ENCODE measurements at places on chromosomes 7 and 10.

DNA sequence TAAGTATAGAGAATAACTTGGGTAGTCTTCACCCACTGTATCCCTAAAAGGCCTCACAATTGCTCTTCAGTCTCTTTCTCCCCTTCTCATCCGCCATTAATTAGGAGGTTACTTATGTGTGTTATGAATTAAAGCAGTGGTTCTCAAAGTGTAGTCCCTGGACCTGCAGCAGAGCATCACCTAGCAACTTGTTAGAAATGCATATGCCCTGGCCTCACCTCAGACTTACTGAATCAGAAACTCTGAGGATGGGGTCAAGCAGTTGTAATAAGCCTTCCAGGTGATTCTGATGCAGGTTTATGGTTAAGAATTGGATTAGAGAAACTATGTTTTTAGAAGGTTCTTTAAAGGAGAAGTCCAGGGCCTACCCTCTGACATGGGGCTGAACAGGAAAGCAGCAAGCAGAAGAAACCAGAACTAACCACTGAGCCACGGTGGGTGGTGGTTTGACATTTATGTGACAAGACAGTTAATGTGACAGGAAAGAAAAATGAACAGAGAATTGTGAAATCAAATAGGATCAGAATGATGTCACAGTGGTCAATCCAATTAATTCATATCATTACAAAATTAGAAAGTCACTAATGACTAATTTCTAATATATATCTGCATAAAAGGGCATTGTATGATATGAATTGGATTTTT, 37.6 kb downstream of the ENTPD1 start:
- no peak overlapping the region for H3K4me3 ChIP-seq
- no peaks in the 10 kb centered on the region for H3K36me3 ChIP-seq
- no peaks in the 10 kb centered on the region for H3K27me3 ChIP-seq

GRCh38 chr10:124653311-124653710, 90.9 kb downstream of the FAM53B start:
- no peak overlapping the region for H3K4me3 ChIP-seq
- H3K4me1 ChIP-seq, result peaks cover 76% of the 10 kb centered on the region
- H3K27ac ChIP-seq, result no peak overlapping the region
- H3K36me3 ChIP-seq, result peaks cover 25% of the 10 kb centered on the region

- H3K36me3 ChIP-seq, result peaks cover 62% of the 10 kb centered on the region
- H3K27me3 ChIP-seq, result no peaks in the 10 kb centered on the region
- no peak for DNase-seq
Measured at GRCh38 chr10:28561531-28561930, 28.6 kb downstream of the WAC start.

- no peak for DNase-seq
- H3K27ac ChIP-seq, result no peak overlapping the region
- H3K36me3 ChIP-seq, result peaks cover 1% of the 10 kb centered on the region
- H3K4me3 ChIP-seq, result peak overlapping the region; percentile 85
Measured at GRCh38 chr7:76304888-76305375, 2.5 kb downstream of the HSPB1 start.

DNA sequence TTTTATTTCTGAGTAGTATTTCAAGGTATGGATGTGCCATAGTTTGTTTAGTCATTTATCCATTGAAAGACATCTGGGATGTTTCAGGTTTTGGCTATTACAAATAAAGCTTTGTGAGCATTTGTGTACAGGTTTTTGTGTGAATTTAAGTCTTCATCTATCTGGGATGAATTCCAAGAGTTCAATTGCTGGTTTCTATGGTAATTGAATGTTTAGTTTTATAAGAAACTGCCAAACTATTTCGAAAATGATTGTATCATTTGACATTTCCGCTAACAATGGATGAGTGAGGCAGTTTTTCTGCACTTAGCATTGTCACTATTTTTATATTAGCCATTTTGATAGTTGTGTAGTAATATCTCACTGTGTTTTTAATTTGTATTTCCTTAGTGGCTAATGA, 99.4 kb downstream of the WDFY4 start:
- no peaks in the 10 kb centered on the region for H3K4me1 ChIP-seq
- H3K36me3 ChIP-seq, result no peaks in the 10 kb centered on the region
- no peak overlapping the region for H3K27ac ChIP-seq
- peaks cover 16% of the 10 kb centered on the region for H3K27me3 ChIP-seq

DNA sequence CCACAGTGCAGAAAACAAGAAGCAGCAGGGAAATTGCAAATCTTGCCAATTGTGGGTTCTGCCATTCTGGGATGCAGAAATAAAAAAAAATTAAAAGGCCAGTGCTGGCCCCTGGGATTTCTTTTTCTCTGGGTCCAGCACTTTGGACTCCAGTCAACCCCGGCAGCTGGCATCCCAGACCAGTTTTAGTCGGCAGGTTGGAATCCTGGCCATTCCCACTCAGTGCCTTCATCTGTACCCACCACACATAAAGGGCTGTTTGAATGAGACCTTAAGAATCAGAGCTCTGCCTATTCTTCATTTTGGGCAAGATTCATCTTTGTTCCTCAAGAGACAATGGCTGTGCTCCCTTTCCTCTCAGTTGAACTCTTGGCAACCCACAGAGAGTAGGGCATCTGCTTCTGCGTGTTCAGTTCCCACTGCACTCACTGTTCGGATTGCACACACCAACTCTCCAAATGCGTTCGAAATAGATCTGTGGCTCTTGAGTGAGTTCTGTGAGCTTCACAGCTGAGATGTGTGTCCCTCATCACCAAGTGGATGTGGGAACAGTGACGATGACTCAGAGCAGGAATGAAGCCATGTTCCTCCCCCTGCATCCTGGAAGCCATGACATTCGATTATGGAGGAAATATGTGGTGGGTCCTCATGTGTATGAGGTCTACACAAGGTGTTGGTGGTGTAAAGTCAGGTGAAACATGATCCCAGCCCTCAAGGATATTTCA, 63.0 kb upstream of the EGFR start:
- H3K36me3 ChIP-seq, result no peaks in the 10 kb centered on the region
- no peaks in the 10 kb centered on the region for H3K27me3 ChIP-seq
- H3K27ac ChIP-seq, result no peak overlapping the region
- no peak for DNase-seq
- no peaks in the 10 kb centered on the region for H3K4me1 ChIP-seq

DNA sequence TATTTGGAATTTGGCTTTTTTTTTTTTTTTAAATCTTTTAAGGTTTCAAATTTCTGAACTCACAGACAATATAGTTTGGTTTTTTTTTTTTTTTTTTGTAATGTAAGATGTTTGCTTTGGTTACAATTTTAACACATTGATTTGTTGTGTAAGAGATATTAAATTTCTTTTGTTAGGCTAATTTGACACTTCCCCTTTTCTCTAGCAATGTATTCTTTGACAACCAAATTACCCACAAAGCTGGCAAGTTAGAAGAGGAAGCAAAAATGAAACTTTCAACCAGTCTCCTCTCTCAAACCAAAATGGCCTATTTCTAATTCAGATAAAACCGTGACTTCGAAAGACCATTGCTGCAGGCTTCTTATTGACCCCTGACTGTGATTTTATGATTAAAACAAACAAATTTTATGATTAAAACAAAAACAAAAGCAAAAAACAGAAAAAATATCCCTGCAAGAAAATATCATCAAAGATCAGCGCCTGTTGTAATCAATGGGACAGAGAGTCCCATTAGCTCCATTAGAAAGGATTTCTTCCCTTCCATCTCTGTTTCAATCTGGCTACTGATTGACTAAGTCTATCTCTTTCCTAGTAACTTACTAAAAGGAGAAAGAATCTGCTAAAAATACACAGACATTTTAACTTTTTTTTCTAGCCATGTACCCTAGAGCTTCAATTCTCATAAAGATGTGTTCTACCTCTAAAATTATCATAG, 489.2 kb downstream of the MDFIC start:
- no peaks in the 10 kb centered on the region for H3K27me3 ChIP-seq
- no peaks in the 10 kb centered on the region for H3K36me3 ChIP-seq
- DNase-seq, result no peak
- no peak overlapping the region for H3K4me3 ChIP-seq
- H3K4me1 ChIP-seq, result no peaks in the 10 kb centered on the region

GRCh38 chr7:21261627-21262594, 166.0 kb upstream of the SP4 start:
- H3K27me3 ChIP-seq, result no peaks in the 10 kb centered on the region
- peaks cover 3% of the 10 kb centered on the region for H3K36me3 ChIP-seq
- peaks cover 15% of the 10 kb centered on the region for H3K4me1 ChIP-seq
- peak; percentile 68 for DNase-seq
- no peak overlapping the region for H3K4me3 ChIP-seq

DNA sequence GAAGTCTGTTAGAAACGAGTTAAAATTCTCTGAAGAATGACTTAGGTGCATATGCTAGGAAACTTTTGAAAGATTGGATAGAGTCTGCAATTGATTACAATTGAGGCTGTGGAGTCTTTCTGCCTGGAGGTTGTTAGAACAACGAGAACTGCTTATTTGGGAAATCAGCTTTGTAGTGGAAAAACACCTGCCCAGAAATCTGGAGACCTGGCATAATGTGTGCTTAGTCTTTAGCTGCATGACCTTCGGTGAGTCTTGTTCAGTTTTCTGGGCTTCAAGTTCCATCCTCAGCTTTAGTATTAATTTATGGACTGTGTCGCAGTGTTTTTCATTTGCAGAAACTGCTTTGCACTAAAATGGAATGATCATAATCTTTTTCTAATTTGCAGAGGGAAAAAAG, 31.7 kb downstream of the CCNY start:
- H3K36me3 ChIP-seq, result no peaks in the 10 kb centered on the region
- H3K4me1 ChIP-seq, result peaks cover 43% of the 10 kb centered on the region
- H3K27me3 ChIP-seq, result no peaks in the 10 kb centered on the region
- no peak for DNase-seq
- peak overlapping the region; percentile 53 for H3K27ac ChIP-seq
